T-helper 2 cell treated with Interferon-gamma antibody and Interleukin-4, amounts not matched to agents 5 μg/mL and 100 μg/mL, for 36 hours (primary cell): ENCODE measurements at places on chromosomes 5 and 9.

GRCh38 chr5:35554016-35554415 is 63.6 kb upstream of the SPEF2 start:
- no peak for DNase-seq

DNA sequence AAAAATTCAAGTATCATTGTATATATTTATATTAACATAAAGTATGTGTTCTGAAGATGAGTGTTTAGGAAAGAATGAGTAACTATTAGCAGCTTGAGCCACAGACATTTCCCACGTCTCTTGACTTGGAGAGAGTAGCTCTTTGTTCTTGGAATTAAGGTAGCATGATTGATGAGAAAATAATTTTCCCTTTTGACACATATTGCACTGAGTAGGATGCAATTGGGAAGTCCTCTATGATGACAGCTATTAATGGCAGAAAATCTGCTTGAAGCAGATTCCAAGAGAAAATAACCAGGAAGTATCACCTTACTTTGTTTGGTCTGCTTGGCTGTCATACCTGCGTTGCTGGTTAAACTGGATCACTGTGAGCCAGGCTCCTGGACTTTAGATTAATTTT is 204.8 kb downstream of the TLE4 start:
- DNase-seq, result no peak

GRCh38 chr5:94618029-94618492 is 343 bp downstream of the KIAA0825 start:
- peak; percentile 43 for DNase-seq

- no peak for DNase-seq
Measured at GRCh38 chr5:150211156-150212030, 21.5 kb downstream of the SLC6A7 start.

DNA sequence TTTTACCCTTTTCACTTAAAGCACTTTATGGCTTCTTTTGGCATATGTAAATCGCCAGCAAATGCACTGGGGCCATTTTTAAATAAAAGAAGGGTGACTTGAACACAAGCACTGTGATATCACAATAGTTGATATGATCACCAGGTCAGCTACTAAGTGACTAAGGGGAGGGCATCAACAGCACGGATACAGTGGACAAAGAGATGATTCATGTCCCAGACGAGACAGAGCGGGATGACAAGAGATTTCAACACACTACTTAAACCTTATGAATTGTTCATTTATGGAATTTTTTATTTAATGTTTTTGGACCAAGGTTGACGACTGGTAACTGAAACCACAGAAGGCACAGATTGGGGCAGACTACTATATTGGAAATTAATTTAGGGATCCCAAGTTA is 54.1 kb downstream of the RORB start:
- DNase-seq, result no peak

DNA sequence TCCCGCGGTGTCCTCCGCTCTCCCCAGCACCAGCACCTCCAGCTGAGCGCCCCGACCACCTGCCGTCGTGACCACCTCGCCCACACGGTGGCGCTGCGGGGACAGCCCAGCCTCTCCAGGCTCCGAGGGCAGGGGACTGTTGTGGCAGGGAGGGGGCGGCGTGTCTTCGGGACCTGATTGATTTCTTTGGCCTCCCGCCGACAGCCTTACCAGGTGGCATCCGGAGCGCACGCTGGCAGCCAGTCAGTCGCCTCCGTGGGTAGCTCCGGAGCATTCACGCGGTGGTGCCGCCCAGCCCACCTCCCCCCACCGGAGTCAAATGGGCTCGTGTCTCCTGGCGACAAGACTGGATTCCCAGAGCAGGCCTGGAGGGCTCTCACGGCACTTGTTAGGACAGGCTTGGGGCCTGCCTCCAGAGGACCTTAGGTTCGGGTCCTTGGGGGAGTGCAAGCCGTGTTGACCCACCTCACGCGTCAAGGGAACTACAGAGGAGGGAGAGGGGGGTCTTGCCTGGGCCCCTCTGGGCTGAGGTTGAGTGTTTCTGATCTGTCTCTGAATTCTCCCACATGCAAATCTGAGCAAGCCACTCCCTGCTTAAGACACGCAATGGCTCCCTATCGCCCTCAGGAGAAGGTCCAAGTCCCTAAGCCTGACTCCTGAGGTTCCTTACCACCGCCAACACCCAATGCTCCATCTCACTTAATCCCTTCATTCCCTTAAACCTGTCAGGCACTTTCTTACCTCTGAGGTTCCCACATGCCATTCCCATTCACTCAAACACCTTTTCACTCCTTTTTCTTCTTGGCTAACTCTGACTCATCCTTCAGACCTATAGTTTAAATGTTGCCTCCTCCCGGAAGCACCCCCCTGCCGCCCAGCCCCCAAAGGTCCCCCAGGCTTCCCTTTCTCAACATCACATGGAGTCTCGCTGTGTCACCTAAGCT is 51.2 kb upstream of the GGTA1 start:
- peak; percentile 64 for DNase-seq

- no peak for DNase-seq
Measured at GRCh38 chr5:34869256-34869655, 30.3 kb downstream of the TTC23L start.

GRCh38 chr5:143030349-143030748 is 260.2 kb downstream of the ARHGAP26 start:
- DNase-seq, result no peak

- DNase-seq, result no peak
Measured at GRCh38 chr5:151699071-151699901, 12.6 kb upstream of the SPARC start.

- no peak for DNase-seq
Measured at GRCh38 chr5:142286111-142286510, 38.7 kb downstream of the SPRY4 start.

GRCh38 chr5:1998716-1999317 is 116.1 kb upstream of the IRX4 start:
- DNase-seq, result no peak

- DNase-seq, result no peak
Measured at GRCh38 chr9:98168941-98169488, 23.4 kb downstream of the CORO2A start.

DNA sequence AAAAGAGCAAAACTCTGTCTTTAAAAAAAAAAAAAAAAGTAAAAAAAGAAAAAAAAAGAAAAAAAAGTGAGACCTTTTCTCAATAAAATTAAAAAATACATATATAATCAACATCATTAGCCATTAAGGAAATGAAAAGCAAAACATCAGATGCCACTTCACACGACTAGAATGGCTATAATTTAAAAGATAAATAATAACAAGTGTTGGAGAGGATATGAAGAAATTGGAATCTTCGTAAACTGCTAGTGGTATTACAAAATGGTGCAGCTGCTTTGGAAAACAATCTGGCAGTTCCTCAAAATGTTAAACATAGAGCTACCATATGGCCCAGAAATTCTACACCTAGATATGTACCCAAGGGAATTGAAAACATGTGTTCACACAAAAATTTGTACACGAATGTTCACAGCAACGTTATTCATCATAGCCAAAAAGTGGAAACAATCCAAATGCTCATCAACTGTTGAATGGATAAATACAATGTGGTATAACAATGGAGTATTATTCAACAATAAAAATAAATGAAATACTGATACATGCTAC is 45.3 kb upstream of the SIL1 start:
- DNase-seq, result no peak

GRCh38 chr5:14685757-14686156 is 21.2 kb downstream of the OTULIN start:
- peak; percentile 66 for DNase-seq
